Kidney epithelial cell (primary cell): ENCODE measurements at places on chromosomes 1 and 21.

DNA sequence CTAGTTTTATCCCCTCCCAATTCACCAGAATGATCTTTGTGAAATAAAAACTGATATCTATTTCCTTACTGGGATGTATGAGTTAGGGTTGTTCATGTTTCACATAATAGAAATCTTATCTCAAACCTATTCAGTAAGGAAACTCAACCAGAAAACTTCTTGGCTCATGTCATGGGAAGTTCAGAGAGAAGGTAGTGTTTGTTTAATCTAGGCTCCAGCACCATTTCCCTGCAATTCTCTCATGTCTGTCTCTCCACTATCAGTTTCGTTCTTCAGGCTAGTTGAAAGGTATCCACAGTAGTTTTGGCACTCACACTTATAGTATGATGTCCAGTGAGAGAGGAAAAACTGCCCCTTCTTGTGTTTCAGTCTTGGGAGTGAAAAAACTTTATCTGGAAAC, 34.6 kb upstream of the UHMK1 start:
- no peak for DNase-seq

- no peak for DNase-seq
These were observed 51.2 kb downstream of the SIPA1L2 start for GRCh38 chr1:232578651-232579195.

GRCh38 chr1:68276448-68276847, 44.1 kb upstream of the WLS start:
- no peak for DNase-seq

DNA sequence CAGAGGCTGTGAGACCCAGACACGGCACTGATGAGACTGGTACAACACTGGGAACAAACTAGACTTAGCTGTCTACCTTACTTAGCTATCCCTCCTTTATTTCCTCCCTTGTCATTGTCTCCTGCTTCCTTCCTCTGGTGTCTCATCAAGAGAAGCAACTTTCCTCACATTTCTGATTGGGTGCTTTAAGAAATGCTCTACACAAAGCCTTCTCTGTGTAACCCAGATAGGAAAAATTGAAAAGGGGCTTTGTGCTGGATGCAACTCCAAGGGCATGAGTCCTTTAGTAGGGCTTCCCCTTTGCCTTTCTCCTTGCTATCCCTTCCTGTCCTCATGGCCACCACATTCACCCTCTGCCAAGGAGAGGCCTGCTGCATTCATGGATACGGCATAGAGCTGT, 274.5 kb downstream of the VAV3 start:
- DNase-seq = no peak

GRCh38 chr1:97006044-97006661, 284.6 kb downstream of the PTBP2 start:
- DNase-seq = peak; percentile 44

- DNase-seq = no peak
These were observed 936 bp downstream of the ZBTB21 start for GRCh38 chr21:42009018-42009830.
